ENCODE measurements at places on chromosomes 3 and 15.

DNA sequence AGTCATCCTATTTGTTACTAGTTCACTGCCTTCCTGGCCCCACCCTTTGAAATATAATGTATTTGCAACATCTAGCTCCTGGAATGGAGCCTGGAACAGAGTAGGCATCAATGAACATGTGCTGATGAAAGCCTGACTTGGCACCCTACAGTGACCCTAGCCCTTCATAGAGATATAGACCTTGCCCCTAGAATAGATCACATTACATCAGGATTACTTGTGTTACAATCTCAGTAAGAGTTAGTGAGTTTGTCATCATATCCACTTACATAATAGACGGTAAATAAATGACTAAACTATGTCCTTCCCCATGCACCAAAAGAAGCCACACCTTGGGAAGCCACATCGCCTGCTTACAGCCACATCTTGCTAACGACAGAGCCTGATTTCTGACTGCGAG, 110.5 kb upstream of the WNT5A start:
- DNase-seq, result no peak

DNA sequence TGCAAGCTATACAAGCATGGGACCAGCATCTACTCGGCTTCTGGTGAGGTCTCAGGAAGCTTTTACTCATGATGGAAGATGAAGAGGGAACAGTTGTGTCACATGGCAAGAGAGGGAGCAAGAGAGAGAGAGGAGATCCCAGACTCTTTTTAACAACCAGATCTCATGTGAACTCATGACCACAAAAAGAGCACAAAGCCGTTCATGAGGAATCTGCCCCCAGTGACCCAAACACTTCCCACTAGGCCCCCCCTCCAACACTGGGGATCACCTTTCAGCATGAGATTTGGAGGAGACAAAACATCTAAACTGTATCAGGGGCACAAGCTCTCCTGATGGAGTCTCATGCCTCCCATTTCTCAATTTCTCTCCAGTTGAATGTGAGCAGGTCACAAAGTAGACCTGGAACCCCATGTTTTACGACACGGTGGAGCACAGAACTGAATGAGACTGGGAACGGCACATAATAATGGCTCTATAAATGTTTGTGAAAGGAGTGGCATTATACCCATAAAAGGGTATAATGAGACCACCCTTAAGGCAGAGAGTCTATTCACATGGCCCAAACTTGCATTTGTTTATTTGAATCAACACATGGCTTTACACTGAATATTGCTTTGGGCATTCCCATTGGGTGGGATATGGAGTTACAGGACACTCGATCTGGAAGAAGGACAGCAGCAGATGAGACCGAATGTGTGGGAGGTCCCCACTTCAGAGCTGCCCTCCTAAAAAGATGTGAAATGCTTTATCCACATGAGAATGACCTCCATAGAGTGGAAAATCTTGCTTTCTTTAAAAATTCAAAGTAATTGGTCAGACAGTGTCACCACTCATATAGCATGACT, 38.8 kb downstream of the IL16 start:
- DNase-seq, result no peak

- DNase-seq, result no peak
These were observed 48.3 kb upstream of the THSD4 start for GRCh38 chr15:71066983-71067382.

DNA sequence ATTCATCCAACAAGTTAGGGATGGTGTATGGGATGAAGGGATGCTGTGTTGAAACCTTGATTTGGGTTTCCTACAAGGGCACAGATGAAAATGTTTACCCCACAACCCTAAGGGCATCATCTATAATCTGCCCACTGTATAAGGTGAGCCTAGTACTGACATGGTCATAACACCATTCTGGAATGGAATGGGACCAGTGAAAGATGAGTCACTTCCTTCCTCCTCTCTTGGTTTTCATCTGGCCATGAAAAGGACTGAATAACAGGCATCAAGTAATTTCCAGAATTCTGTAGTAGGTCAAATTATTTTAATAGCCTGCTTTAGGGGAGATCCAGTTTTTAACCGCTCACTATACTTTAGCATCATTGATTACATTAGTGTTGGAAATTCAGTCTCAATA, 538.6 kb downstream of the NR2F2 start:
- DNase-seq, result no peak

GRCh38 chr15:69390575-69390974, 23.6 kb upstream of the KIF23 start:
- DNase-seq, result no peak
